ENCODE measurements at places on chromosomes 4 and X.

DNA sequence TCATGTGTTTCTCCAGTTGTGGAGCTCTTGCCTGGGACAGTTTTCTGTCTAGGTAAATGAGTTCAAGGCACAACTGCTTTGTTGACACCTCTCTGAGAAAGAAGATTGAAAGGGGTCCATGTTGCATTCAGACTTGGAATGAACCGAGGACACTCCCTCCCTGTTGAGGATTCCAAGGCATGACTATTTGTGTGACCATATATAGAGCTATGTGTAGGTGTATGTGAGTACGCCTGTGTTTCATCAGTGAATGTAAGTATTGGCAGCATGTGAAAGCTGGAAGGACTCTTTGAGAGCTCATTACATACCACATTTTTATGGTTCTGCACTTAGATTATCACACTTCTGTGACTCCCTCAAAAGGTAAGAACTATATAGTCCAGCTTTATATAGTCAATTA lies 3.4 kb downstream of the HEPH start:
- no peak overlapping the region for H3K27ac ChIP-seq
- peaks cover 27% of the 10 kb centered on the region for H3K27me3 ChIP-seq
- no peak for DNase-seq
- no peak overlapping the region for H3K4me3 ChIP-seq

- no peaks in the 10 kb centered on the region for H3K36me3 ChIP-seq
- H3K27ac ChIP-seq: no peak overlapping the region
- no peak overlapping the region for H3K4me3 ChIP-seq
Observed at GRCh38 chrX:12026481-12026880, 111.8 kb upstream of the FRMPD4 start.

DNA sequence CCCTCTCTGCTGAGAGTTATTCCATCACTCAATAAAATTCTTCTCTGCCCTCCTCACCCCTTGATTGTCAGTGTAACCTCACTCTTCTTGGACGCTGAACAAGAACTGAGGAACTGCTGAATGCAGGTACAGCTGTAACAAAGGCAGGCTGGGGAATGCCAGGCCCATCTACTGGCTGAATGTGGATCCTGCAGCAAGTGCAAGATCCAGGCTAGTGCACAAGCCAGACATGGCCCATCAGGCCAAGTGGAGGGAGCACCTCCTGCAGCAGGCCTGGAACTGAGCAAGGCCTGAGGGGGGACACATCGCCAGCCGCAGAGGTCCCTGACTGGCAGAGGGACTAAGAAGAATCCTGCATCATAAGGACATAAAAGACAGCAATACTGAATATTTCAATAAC lies 411.8 kb upstream of the PCDH10 start:
- H3K4me1 ChIP-seq: no peaks in the 10 kb centered on the region
- H3K4me3 ChIP-seq: no peak overlapping the region
- DNase-seq: no peak
- H3K36me3 ChIP-seq: no peaks in the 10 kb centered on the region
- no peaks in the 10 kb centered on the region for H3K27me3 ChIP-seq

DNA sequence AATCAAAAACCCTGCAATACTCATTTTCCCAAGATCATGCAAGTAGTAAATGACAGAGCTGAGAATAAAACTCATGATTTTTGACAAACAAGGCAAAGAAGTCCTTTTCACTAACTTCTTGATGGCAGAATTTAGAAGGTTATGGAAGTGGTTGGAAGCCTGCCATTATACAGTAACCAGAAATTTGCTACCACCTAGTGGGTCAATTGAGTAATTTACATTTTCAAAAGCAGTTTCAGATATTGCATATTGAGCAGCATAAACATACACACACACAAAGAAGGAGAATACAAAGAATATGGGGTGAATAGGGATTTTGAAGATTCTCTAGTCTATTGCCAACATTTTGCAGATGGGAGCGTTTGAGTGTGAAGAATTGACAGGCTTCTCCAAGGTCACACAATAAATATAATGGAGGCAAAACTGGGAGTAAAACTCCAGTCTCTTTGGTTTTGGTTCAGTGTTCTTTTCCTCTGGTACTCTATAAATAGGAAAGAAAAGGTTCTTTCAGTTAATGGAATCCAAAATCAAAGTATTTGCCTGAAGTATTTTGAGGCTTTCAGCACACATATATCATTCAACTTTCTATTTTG lies 70.2 kb downstream of the GC start:
- no peaks in the 10 kb centered on the region for H3K4me1 ChIP-seq
- no peaks in the 10 kb centered on the region for H3K36me3 ChIP-seq
- no peak overlapping the region for H3K4me3 ChIP-seq
- DNase-seq: peak; percentile 11

- DNase-seq: no peak
- no peaks in the 10 kb centered on the region for H3K4me1 ChIP-seq
- no peak overlapping the region for H3K4me3 ChIP-seq
- no peaks in the 10 kb centered on the region for H3K36me3 ChIP-seq
- peaks cover 3% of the 10 kb centered on the region for H3K27me3 ChIP-seq
Observed at GRCh38 chr4:21554500-21554899, 394.1 kb downstream of the KCNIP4 start.

DNA sequence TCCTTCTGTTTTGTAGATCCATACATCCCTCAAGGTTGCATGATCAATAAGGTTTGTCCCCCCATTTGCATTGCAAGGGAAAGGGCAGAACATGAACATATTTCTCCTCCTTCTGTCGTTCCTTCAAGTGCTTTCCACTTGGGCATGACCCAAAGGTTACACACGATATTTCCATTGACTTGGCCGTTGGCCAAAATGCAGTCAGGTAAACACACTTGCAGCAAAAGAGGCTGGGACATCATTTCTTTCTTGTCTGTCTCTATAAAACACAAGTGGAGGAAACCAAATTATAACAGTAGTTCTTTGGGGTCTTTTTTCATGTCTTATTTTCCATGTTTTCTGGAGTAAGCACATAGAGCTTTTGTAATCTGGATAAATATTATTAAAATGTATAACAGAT lies 156.1 kb downstream of the FRAS1 start:
- no peak for DNase-seq
- H3K4me3 ChIP-seq: no peak overlapping the region
- no peaks in the 10 kb centered on the region for H3K4me1 ChIP-seq
- H3K27ac ChIP-seq: no peak overlapping the region

- H3K4me1 ChIP-seq: no peaks in the 10 kb centered on the region
- H3K4me3 ChIP-seq: no peak overlapping the region
- no peak for DNase-seq
- H3K27me3 ChIP-seq: no peaks in the 10 kb centered on the region
- H3K36me3 ChIP-seq: no peaks in the 10 kb centered on the region
Observed at GRCh38 chr4:149956678-149957077, 121.6 kb upstream of the DCLK2 start.

DNA sequence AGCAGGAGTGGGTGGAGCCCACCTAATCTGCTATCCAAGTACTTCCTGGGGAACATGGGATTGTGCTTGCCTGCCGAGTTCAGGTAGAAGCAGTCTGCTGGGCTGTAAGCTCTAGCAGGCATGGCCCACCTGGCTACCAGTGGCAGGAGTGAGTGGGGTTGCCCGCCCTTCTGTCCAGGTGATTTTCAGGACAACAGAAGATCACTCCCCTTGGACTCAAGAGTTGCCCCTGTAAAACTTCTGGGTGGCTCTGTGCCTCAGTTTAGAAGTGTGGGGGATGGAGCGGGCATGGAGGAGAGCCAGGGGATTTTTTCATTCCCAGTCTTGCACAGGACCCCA lies 43.5 kb downstream of the NDST3 start:
- no peak overlapping the region for H3K27ac ChIP-seq
- H3K36me3 ChIP-seq: no peaks in the 10 kb centered on the region
- no peaks in the 10 kb centered on the region for H3K4me1 ChIP-seq

DNA sequence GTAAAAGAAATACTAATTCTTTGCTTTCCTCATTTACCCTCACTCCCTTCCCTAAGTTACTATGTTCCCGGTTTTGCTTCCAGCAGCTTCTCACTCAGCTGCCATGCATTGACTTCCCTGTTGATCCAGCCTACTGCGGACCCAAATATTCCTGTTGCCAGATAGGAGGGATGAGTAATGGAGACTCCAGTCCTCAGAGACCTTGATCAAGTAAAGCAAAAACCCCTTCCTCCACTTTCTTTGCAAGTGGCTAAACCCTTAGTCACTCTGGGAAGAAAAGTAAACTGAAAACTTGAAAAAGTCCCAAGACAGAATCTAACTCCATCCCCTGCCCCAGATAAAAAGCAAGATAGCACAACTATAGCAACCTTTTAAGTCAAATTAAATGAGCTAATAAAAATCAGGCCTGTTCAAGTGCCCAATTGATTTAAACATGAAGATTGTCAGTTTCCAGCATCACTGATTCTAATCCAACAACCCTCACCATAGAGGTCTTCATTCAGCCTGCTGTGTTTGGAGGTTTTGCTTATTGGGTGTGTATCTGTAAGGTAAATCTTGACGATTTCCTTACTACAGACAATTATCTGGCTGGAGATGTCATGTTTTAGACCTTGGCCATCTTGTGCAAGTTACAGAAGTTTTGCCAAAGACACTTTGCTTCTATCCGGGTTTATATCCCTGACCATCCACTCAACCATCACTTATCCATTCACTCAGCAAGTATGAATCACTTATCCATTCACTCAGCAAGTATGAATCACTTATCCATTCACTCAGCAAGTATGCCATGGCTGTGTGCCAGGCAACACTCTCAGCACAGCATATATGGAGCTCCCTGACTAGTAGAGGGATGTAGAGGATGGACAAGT lies 17.6 kb downstream of the FGFBP1 start:
- peak; percentile 81 for DNase-seq
- no peak overlapping the region for H3K27ac ChIP-seq
- peaks cover 3% of the 10 kb centered on the region for H3K27me3 ChIP-seq
- H3K4me1 ChIP-seq: no peaks in the 10 kb centered on the region
- H3K4me3 ChIP-seq: no peak overlapping the region

DNA sequence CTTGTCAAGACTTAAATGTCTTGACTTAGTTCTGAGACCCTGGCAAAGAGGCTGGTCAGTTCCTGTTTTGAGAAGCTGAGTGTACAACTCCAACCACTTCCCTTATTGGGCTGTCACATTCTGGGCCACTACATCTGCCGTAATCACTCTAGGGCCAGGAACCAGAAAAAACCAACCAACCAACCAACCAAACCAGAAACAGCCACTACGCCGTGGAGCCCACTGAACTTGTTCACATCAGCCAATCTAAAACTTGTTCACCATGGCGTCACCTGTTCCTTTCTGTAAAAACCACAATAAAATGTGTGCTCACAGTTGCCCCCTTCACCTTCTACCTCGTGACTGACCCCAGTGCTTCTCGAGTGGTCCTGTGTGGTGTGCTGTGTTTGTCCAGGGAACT lies 107.3 kb downstream of the JADE1 start:
- H3K4me1 ChIP-seq: no peaks in the 10 kb centered on the region
- peak; percentile 18 for DNase-seq
- no peak overlapping the region for H3K4me3 ChIP-seq
- no peaks in the 10 kb centered on the region for H3K27me3 ChIP-seq

DNA sequence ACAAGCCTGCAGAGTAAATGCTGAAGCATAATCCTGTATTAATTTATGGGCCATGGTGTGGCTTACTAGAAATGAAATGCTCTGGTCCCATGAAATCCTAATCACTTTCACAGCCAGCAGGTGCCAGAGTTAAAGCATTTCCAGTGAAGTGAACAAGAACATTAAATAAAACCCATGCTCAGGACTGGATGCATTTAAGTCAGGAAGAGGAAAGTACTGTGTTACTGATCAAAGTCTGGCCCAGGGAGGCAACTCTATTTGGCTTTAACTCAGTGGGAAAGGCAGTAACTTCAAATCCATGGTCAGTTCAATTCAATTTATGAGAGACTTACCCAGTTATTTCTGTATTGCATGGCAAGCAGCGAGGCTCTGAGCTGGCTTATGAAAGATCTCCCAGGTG lies 29.2 kb downstream of the AGA start:
- H3K4me3 ChIP-seq: no peak overlapping the region
- DNase-seq: no peak
- no peaks in the 10 kb centered on the region for H3K36me3 ChIP-seq
- no peaks in the 10 kb centered on the region for H3K4me1 ChIP-seq
- H3K27me3 ChIP-seq: no peaks in the 10 kb centered on the region

GRCh38 chrX:133984857-133985163 lies 584 bp downstream of the GPC3 start:
- H3K27me3 ChIP-seq: peaks cover 12% of the 10 kb centered on the region
- no peak for DNase-seq
- peak overlapping the region; percentile 43 for H3K4me3 ChIP-seq
- no peak overlapping the region for H3K27ac ChIP-seq
- H3K4me1 ChIP-seq: no peaks in the 10 kb centered on the region
- no peaks in the 10 kb centered on the region for H3K36me3 ChIP-seq

GRCh38 chr4:4672402-4672801 lies 130.6 kb upstream of the STX18 start:
- no peak for DNase-seq
- no peaks in the 10 kb centered on the region for H3K36me3 ChIP-seq
- H3K4me1 ChIP-seq: no peaks in the 10 kb centered on the region
- no peak overlapping the region for H3K4me3 ChIP-seq

- H3K4me1 ChIP-seq: no peaks in the 10 kb centered on the region
- no peak overlapping the region for H3K27ac ChIP-seq
- H3K4me3 ChIP-seq: no peak overlapping the region
- H3K36me3 ChIP-seq: no peaks in the 10 kb centered on the region
Observed at GRCh38 chr4:185456131-185456530, 15.4 kb downstream of the CCDC110 start.

DNA sequence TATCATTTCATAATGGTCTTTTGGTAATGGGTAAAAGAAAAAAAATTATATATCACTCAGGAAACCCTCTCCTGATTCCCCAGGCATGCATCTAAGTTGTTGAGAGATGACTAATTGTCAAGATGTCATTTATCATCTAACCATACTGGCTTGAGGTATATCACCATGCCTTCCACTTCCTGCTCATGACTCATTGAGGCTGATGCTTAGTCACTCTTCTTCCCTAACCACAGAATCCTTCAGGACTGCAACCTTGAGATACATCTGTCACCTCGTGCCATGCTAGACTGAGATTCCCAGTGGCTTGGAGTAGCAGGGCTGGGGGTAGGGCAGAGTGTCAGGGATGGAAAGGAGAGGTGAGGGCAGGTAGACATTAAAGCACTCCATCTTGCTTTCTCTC lies 782.5 kb upstream of the INTU start:
- no peak overlapping the region for H3K27ac ChIP-seq
- H3K27me3 ChIP-seq: no peaks in the 10 kb centered on the region
- no peak overlapping the region for H3K4me3 ChIP-seq
- no peak for DNase-seq

- peaks cover 9% of the 10 kb centered on the region for H3K4me1 ChIP-seq
- H3K27ac ChIP-seq: no peak overlapping the region
- no peak overlapping the region for H3K4me3 ChIP-seq
- no peaks in the 10 kb centered on the region for H3K36me3 ChIP-seq
- H3K27me3 ChIP-seq: no peaks in the 10 kb centered on the region
Observed at GRCh38 chr4:142960867-142961644, 115.0 kb upstream of the INPP4B start.

DNA sequence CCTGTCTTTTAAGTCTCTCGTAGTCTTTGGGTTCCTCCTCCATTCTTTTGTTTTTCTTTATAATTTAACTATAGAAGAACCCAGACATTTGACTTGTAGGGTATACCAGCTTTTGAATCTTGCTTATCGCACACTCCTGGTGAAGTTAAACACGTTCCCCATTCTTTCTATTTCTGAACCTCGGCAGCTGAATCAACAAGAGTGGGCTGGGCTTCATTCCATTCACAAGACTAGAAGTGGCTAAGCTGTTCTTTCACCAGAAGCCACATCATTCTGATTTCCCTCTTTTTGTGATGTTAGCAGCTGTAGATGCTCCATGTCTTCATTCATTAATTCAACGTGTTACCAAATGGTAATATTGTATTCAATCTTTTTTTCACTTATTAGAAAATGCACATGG lies 167.9 kb downstream of the CORIN start:
- no peaks in the 10 kb centered on the region for H3K4me1 ChIP-seq
- no peak overlapping the region for H3K4me3 ChIP-seq
- peaks cover 5% of the 10 kb centered on the region for H3K36me3 ChIP-seq
- H3K27me3 ChIP-seq: no peaks in the 10 kb centered on the region
- DNase-seq: no peak

Measured in heart left ventricle (tissue), 16 donors.